ENCODE measurements at places on chromosomes 7 and 10.

DNA sequence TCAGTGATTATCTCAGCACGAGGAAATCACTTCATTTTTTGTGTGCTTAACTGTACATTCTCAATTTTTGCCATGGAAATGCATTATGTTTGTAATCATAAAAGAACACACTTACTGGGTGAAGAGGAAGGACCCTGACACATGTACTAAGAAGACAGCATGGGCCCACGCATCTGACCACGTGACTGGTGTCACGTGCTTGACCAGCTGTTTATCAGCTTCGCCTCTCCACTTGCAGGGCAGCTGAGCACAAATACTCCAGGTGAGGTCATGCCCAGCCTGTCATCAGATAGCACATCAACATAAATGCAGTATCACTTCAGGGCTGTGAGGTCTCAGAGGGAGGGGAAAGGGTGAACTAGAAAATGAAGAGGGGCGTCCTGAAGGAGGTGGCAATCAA lies 179.8 kb downstream of the EBF3 start:
- no peak for DNase-seq

- DNase-seq = no peak
Observed at GRCh38 chr7:39416866-39417265, 149.3 kb upstream of the YAE1 start.

GRCh38 chr7:17779381-17779780 lies 160.9 kb downstream of the SNX13 start:
- no peak for DNase-seq

- no peak for DNase-seq
Observed at GRCh38 chr10:119378737-119379067, 163.8 kb downstream of the RGS10 start.

DNA sequence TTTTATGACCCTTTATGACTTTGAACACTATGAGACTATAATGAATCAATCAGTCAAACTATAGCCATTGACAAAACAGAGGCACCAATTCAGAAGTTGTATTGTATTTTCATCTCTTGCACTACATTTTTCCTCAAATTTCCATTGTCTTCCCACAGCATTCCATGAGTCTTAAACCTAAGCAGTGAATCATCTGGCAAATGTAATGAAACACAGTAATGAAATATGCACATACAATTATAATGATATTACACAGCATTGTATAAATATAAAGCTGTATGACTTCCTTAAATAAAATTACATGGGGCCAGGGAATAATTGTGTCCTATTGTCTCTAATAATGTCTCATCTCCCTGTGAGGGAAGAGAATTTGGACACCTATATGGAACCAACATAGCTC lies 45.0 kb downstream of the VWDE start:
- DNase-seq = no peak

DNA sequence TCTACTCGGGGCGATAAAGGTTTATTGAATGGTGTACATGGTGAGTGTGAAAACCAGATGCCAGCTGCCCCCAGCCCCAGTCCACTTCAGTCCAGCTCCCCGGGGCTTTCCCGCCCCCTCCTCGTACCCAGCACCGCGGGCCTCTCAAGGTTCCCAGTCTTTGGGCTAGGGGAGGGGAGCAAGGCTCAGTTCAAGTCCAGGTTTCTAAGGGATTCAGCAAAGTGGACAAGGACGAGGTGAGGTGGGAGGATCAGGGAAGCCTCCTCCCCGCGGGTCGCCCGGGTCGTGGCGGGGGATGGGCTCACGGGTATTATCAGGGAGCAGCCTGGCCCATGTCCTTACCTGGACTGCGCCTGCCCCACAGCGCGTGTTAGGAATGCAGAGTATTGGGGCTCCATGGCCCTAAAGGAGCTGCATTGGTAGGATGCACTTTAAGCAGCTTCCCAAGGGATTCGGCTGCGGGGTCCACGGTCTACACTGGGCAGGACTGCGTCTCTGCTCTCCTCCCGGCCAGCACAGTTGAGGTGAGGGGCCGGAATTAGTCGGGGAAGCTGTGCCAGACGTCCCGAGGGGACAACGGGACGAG lies 541 bp upstream of the PFKFB3 start:
- no peak for DNase-seq

DNA sequence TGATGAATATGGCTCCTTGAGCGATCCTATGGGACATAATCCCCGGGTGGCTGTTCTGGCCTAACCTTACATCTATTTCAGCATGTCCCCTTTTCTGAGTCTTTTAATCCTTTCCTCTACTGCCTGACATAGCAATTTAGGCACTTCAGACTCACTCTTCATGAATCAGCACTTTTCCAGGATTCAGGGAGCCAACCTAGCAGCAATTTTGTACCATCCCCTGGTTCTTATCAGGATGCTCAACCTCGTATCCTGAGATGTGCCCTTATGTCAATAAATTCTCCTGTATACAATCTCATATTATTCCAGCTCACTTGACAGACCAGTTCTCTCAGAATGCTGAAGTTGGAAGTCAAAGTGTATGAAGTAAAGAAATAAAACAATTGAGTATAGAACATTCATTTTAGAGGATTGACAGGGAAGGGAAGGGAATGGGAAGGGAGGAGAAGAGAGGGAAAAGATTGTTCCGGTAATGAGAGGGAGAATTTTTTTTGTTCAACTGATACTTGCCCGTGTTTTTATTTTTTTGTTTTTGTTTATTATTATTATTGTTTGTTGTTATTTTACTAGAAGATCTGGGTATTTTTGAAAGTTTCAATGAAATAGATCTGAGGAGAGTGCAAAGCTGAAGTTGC lies 8.2 kb upstream of the ZC3HAV1 start:
- no peak for DNase-seq

GRCh38 chr10:69451784-69452251 lies 553 bp downstream of the TSPAN15 start:
- DNase-seq = peak; percentile 44

DNA sequence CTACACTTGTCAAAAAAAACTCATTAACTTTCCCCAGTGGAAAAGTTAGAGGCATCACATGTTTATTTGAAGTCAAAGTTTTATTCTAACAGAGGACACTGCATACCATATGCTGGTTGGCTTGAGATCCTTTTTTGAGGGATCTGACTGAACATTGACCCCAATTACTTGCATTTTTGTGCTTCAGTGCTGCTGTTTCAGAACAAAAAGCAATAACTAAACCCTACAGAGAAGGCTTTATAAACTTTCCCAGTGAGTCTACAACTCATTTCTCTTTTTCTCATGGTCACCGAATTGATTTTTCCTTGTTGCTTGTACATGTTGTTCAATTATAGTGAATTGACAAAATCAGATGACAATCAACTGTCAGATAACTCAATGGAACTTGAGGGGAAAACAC lies 69.3 kb upstream of the PHYHIPL start:
- DNase-seq = no peak

- no peak for DNase-seq
Observed at GRCh38 chr10:5570007-5570655, 45.4 kb downstream of the CALML3 start.

- DNase-seq = peak; percentile 42
Observed at GRCh38 chr7:74544706-74545469, 91.2 kb downstream of the GTF2IRD1 start.

GRCh38 chr10:36725581-36726520 lies 399.5 kb upstream of the ANKRD30A start:
- DNase-seq = peak; percentile 44

DNA sequence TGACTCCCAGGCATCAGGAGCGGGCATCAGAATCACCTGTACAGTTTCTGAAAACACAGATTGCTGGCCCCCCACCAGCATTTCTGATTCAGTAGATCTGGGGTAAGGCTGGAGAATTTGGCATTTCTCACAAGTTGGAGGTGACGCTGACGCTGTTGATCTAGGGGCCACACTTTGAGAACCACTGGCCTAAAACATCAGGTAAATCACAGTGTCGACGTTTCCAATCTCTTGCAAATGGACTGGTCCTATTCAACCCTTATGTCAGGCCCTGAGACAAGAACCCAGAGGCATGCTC lies 564.0 kb downstream of the KCNMA1 start:
- no peak for DNase-seq

DNA sequence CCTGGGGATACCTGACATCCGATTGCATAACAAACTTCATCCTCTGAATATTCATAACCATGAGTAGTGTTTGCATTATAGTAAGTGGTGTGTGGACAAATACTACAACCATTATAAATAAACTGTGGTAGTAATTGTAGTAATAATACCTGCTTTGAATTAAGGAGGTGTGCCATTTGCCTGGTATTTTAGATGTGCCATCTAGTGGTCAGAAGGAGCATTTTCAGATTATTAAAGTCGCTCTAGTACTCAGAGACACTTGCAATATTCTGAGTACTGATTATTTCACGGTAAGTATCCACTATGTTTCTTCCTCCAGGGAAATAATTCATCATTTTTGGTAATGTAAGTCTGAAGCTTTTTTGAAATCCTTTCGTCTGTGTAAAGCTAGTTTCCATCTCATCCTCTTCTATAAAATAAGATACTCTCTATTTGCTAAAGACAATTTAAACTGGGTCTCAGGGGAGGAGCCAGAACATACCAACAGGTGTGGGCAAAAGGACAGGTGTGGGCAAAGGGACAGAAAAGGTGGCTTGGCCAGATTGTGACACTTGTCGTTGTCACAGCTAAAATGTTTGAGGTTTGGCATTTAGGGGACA lies 115.3 kb upstream of the WDR11 start:
- DNase-seq = peak; percentile 8
